ENCODE measurements at places on chromosomes 3 and 15.
A peak's percentile ranks its signal among the peaks of the same experiment; 100 is the strongest.

DNA sequence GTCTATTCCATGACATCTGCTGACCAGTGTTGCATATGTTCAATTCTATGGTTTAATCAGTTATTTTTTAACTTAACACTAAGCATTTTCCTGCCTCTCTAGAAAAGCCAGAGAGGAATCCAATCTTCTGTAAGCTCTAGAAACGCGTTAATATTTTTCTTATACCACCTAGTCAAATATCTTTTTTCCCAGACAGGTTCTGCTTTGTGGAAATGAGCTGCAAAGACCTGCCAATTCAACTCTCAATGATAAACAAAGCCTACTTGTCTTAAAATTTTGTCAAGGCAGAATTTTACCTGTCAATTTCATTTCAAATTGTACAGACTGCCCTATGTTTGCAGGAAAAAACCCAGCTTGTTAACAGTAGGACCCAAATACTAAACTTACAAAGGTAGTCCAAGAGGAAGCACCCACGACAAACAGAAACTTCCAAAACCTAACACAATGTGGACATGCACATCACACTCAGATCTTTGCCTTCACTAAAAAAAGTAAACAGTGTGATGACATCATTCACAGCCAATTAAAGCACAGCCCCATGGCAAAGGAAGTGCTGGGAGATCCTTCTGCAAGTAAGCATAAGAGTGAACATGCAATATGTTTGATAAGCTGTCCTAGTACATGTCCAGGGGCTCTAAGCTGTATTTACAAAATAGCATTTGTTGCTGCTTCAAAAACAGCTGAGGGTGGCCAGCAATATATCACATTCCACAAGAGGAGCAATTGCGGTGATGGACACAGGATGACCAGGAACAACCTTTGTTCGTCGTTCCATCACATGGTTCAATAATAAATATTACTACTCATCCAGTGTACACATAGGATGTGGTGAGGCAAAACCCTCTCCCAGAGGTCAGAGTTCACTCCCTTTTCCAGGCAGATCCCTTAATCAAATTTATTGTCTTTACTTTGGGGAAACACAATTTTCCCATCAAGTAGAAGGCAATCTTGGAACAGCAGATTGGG lies 139.4 kb upstream of the TSC22D2 start:
- DNase-seq: no peak

DNA sequence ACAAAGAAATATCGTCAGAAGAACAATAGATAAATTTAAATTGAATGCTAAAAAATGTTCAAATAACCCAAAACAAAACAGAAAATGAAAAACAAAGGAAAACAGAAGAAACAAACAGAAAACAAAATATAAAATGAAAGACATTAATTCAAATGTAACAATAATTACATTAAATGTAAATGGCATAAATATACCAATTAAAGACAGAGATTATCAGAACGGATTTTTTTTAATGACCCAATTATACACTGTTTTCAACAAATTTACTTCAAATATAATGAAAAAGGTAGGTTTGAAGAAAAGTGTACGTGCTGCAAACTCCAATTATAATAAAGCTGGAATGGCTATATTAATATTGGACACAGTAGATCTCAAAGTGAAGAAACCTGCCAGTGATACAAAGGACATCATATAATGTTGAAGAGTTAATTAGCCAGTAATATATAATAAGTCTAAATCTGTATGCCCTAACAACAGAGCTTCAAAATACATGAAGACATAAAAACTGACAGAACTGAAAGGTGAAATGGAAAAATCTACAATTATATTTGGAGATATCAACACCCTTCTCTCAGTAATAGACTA lies 193.8 kb downstream of the ZBTB20 start:
- DNase-seq: no peak

DNA sequence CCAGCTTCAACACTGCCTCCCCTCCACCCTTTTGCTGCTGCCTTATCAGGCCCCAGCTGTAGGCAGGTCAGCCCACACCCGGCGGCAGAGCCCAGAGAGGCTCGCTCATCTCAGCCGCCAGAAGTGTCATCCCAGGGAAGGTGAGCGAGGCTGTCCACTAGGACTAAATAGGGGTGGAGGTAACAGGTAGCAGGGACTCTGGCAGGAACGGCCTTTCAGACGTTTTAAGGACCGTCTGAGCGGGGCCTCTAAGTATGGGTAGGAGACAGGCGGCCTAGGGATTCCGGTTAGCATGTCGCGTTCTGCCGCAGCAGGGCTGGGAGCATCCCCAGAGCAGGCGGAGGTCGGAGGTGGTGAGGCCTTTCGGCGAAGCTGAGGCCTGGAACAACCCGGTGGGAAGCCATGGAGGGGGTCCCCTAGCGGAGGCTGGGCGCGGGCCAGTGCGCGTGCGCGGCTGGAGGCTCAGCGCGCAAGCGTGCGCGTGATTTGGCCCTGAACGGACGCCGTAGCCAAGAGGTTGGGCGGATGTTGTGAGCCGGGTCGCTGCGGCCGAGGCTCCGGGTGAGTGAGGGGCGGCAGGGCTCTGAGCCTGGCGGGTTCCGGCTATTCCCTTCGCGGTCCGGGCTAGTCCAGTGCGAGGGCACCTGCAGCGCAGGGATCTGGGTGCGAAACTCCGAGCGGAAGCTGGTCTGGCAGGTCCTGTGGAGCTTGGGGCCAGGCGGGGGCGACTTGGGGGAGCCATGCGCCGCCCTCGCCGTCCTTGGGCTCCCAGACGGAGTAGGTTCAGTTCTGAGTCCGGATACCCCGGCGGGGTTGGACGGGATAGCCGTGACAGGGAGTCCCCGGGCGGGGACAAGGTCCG lies at the start of the genes MST1 and RNF123:
TSS of gene MST1 (minus strand) at position 429 of the 862 bp plus-strand sequence. CDS start 783 bp downstream, outside the sequence.
TSS of gene RNF123 (plus strand) at position 512 of the 862 bp plus-strand sequence. CDS start 1,609 bp downstream, outside the sequence.
- peak; percentile 94 for DNase-seq

DNA sequence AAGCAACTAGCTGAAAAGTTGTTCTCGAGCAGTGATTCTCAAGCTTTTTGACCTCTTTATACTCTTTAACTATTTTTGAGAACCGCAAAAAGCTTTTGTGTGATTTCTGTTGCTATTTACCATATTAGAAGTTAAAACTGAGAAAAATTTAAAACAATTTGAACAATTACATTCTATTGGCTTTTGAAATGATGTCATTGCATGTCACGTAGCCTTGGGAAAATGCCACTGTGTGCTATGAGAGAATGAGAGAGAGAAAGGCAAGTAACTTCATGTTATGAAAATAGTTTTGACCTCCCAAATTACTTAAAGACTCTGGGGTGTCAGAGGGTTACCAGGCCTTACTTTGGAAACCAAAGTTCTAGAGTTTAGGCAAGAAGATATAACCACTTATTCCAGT lies 8.0 kb downstream of the USP13 start:
- no peak for DNase-seq

- no peak for DNase-seq
These were observed 208.4 kb downstream of the PLOD2 start for GRCh38 chr3:145952536-145952935.

DNA sequence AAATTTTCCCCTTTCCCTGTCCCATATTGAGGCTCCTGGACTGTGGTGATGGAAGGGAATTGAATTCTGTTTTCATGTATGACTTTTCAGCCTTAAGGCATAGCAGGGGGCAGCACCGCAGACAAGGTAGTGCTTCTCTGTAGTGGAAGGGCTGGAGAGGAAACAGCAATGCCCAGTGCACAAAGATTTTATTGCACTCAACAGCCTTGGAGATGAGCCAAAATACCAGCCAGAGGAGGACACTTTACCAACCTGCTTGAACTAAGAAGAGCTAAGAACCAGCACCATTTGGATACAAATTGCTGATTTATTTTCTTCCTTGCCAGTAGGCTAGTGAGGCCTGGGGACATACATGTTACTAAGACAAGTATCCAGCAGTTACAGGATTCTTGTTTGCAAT lies 98.7 kb downstream of the KCNMB2 start:
- no peak for DNase-seq

DNA sequence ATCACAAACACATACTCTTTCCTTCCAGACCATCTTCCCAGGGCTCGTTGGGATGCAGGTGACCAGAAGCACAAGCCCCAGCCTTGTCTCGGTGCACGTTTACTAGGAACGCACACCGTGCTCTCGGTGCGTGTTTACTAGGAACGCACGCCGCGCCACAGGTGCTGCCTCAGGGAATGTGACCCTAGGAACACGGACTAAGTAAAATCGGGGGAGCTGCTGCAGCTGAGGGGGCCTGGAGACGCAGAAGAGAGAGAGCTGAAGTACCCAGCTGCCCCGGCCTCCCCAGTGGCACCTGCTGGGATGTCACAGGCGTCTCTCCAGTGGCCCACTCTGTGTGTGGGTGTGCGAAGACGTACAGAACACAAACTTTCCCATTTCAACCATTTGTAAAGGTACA lies 91.0 kb upstream of the SNRPA1 start:
- DNase-seq: no peak

DNA sequence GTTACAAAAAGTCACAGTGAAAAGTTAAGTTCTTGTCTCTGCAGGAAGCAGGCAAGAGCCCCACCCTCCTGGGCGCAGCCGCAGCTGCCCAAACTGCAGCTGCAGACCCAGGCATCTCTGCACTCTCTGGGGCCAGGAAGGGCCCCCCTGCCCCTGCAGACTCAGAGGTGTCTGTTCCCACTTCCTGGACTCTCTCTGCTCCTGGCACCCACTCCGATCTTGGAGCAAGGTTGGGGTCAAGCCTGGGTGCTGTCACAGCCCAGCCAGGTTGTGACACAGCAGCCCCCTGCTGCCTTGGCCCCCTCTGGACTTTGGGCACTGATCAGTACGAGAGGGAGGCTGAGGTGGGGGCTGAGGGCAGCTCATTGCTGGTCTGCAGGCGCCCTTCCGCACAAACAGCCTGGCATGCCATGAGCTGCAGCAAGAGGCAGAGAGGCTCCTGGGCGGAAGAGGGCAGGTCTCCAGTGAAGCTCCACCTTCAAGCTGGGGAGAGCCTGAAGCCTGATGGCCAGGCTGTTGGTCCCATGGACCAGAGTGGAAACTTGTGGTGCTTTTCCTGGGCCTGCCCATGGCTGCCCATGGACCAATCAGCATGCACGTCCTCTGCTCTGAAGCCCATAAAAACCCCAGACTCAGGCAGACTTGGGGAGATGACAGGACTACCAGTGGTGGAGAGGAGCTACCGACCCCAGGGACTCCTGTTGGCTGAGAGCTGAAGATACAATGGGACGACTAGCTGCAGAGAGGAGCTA lies 42.9 kb upstream of the LRRFIP2 start:
- no peak for DNase-seq

DNA sequence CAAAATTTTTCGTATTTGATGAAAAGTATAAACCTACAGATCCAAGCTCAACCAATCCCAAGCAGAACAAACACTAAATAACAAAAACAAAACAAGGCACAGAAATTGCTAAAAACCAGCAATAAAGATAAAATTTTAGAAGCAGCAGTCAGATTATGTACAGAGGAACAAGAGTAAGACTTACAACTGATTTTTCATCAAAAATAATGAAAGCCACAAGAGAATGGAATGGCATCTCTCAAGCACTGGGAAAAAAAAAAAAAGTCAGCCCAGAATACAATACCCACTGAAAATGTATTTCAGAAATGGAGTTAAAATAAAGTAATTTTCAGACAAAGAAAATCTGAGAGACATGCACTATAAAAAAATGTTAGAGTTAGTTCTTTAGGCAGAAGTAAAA lies 27.0 kb downstream of the GPR156 start:
- no peak for DNase-seq

DNA sequence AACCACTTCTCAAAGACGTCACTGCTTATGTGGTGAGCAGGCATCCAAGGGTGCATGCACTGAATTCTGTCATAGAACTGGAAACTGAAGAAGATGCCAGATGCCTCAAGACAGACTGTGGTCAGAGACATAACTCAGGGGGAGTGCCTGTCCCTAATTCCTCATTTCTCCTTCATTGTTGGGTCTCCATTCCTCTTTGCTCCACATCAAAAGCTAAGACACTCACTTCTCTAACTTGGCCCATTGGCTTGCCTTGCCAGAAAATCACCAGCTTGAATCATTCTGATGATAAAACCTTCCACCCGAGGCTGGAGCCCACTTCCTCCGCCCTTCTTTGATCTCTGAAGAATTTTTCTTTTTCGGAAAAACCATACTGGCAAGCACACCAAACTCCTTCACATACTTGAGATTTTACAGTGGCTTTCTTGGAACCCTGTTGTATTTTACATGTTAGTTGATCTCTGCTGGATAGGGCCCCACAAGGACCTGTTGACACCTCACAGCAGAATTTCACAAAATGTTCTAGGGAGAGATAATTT lies 69.9 kb downstream of the COL8A1 start:
- DNase-seq: no peak

DNA sequence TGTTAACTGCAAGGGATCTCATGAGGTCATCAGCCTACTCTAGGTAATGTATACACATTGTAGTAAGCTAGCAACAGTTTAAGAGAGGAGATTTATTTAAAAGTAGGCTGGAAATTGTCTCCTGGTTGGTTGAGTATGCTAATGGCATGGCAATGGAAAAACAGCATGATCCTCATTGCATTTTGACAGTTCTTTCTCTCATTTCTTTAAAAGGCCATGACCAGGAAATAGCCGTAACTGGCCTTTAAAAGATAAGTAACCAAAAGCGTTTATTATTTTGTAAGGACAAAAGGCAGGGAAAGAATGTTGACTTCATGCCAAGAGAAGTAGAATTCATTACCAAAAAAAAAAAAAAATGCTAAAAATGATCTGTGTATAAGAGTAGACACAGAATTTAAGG lies 310.3 kb downstream of the FGF12 start:
- DNase-seq: no peak

- no peak for DNase-seq
These were observed 266.8 kb upstream of the NECTIN3 start for GRCh38 chr3:110804856-110805255.

DNA sequence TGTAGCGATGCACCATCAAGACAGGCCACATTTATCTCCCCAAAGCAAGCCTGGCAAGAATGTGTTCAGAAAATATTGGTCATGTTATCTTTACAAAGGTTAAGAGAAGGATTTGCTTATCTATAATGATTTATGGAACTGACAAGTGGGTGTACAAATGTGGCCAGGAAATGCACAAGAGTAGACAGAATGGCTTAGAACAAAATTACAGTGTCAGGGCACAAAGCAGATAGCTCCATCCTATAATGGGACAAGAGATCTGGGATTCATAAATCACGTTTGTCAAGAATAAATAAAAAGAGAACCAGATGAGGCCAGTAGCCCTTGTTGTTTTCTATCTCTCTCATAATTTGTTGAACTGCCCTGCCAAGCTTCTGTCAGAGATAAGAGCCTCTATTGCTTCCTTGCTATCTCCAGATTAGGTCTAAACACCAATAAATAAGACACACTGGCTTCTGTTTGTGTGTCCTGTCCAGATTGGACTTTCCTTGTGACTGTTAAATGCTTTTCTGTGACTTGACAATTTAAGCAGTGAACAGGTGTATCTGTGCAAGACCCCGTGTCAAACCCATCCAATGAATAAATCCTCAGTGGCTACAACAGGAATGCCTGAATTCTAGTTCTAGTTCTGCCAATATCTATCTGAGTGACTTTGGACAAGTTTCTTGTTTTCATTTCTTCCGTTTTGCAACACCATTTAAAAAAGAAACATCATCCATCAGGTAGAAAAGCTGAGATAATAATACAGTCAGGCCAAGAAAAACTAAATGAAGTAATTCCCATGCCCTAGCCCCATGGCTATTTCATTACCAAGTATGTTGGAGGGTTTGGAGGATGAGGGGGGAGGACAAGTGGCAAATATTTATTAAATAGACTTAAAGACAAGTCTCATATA lies 157.2 kb downstream of the DCLK3 start:
- DNase-seq: no peak

GRCh38 chr15:94584833-94585244 lies 353.5 kb downstream of the MCTP2 start:
- DNase-seq: peak; percentile 50
